ENCODE measurements at places on chromosomes 3 and 15.

GRCh38 chr3:45881078-45882022, 5.0 kb upstream of the CCR9 start:
- DNase-seq = peak; percentile 9

- DNase-seq = no peak
These were observed 2.3 kb downstream of the LNP1 start for GRCh38 chr3:100403362-100404249.

GRCh38 chr3:118435851-118436350, 598.7 kb downstream of the IGSF11 start:
- DNase-seq = no peak

GRCh38 chr3:48107227-48107626, 81.0 kb downstream of the CDC25A start:
- DNase-seq = no peak

DNA sequence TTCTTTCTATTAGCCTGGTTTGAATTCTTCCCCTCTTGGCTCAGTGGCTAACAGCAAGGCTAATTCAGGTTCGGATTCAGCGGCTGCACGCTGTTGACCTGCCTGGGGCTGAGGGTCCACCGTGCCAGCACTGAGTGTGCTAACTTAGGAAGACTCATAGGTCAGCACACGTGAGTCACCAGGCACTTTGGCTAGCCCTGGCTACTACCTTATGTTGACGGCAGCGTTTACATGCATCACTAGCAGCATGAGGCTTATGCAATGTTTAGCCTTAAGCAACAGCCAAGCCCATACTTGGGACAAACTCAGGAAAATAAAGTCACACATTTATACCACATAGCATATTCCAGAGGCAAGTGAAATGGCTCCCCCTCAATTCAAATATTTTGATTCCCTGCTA, 137.7 kb downstream of the RAB11A start:
- DNase-seq = no peak

- DNase-seq = no peak
These were observed 189.2 kb upstream of the FEZF2 start for GRCh38 chr3:62562596-62562995.

DNA sequence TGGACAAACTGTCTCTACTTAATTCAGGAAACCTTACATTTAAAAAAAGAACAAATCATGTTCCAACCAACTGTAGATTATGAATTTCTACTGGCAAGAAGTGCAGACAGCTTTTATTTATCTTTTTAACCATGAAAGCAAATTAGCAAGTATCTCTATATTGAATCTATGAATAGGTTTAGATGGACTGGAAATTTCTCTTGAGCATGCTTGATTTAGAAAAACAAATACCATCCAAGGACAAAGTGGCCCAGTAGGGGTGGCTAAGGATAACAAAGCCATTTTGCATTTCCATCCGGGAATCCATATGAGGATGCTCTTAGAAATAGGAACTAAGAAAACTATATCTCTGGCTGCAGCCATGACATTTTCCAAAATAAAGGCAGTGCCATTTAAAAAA, 150.6 kb downstream of the KCNMB2 start:
- DNase-seq = no peak

DNA sequence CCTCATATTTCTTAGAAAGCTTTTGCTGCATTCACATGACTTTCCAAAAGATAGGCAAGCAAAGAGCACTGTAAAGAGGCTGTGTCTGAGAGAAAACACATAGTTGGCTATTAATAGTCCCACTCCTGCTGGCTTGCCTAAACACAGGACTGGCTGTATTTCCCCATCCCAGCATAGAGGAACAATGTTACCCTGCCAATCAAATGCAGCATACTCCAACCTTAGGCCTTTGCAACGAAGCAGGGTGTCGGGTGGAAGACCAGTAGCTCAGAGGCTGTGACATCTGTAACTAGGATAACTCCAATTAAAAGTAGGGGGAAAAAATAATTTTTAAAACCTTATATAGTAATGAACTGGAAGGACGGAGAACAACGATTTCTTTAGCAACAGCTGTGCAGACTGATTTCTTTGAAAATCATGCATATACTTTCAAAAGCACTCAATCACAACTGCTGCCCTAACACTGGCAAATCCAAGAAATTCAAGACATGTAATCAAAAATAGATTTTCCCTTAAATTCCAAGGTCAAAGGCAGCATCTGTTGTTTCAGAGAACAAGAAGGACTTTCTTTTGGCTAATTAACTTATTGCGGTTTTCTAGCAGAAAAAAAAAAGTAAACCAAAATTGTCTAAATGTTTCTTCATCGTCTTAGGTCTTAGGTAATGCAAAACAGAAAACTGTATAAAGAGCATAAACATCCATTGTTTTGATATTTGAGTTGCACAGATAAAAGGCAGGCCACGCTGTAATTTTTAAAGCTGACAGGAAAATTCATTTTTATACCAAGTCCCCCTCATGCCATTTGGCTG, 139.3 kb downstream of the TNIK start:
- no peak for DNase-seq

DNA sequence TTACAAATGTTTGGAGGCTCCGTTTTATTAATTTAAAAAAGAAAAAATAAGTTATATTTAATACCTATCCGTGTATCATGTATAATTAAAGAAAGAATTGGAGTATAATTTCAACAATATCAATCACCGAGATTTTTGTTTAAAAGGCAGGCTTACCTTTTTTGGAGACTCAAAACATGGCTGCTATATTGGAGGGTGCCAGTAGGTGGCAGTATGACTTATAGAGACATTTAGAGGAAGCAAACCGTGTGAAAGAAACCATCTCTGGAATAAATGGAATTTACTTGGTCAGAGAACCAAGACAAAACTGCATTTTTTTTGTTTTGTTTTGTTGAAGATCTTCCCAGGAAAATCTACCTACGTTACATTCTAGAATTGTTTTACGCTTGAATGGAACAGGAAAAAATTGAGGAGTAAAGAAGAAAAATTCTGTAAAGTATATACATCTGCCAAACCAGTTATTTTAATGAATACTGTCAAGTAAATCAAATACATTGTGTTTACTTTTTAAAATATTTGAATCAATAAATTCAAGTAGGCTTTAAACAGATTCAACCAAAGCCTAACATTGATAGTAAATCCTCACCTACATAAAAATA, 802.6 kb upstream of the ALCAM start:
- peak; percentile 72 for DNase-seq

DNA sequence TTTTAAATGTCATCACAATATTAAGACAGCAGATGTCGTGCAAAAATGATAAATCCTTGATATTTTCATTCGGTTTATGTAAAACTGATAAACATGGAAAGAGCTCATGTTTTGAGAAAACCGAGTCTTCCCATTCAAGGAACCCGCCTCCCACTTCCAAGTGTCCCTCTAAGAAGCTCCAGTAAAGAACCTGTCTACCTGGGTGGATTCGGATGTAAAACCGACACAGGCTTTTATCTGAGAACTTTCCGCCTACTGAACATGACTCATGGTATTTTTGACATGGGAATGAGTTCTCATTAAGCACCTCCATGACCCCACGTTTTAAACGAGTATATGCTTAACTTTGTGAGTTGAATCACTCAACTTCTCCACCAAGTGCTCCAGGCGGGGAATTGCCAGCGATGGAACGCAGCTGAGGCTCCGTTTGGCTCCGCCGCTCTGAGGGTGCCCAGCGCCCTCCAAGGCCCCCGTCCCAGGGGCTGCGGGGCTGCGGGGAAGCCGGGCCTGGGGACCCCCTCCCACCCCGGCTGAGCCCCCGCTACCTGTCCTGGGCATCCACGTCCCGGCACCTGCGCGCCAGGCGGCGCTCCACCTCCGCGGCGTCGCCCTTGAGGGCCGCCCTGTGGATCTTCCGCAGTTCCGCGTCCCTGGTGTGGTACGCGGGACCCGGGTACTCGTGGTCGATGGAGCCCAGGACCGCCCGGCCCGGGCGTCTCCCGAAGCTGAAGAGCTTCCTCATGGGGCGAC, 119.9 kb downstream of the LMLN start:
- peak; percentile 54 for DNase-seq

DNA sequence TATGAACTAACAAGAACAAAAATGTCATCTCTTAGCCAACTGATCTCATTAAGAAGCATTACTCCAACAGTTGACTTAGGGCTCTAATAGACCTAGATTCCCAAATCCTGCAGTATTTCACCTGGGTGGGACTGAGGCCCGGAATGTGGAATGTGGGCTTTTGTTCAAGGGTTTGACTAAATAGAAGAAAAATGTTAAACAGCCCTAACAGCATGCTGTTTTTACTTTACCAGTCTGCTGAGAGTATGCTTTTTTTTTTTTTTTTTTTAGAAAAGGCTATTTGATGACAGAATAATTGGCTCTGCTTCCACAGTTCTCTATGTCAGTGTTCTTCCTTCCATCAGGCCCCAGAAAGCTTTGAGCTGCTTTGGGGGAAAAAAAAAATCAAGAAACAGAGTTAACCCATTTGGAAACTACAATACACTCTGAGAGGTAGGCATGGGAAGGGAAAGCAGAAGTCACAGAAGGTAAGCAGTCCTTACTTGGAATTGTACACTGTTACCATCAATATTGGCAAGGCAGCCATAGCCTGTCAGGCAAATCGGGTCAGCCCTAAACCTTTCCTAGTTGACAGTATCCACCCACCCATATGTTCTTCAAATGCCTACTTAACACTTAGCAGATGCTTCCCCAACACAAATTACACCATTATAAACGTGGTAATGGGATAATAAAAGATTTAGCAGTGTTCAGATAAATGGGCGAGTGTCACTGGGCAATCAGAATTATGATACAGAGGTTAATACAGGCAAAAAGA, 224.2 kb downstream of the CNTN3 start:
- no peak for DNase-seq

DNA sequence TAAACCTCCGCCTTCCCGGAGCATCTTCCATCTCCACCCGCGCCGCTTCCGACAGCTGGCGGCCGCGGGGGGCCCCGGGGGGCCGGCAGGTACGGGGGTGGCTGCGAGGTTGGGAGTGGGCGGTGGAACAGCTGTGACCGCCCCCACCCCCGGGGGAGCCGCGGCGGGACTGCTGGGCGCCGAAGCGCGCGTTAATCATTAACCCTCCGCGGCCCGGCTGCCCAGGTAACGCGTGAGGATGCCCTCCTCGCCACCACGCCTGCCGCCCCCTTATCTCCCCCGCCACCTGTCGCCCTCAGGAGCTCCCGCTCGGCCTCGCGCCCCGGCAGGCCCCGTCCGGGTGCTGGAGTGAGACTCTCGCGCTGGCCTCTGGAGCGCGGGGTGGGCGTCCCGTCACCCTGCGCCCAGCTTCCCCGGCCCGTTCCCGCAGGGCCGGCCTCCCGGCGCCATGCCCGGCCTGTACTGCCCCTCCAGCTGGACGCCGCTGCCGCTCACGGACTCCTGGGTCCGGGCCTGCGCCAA, 757 bp downstream of the VWA5B2 start:
- no peak for DNase-seq

GRCh38 chr3:22366781-22367180, 615.8 kb upstream of the ZNF385D start:
- no peak for DNase-seq

GRCh38 chr15:58864602-58865424, 68.7 kb downstream of the SLTM start:
- no peak for DNase-seq

All from activated CD4-positive, alpha-beta T cell treated with anti-CD3 and anti-CD28 coated beads, Interleukin-2, amount 50 U/mL, for 48 hours (primary cell).